Caki2 (cell line): ENCODE measurements at places on chromosomes 13 and 19. TPM values are rescaled to one million over a fixed set of nuclear protein-coding genes. Genes with fewer than 3 reads are reported as not detected.
A peak's percentile ranks its signal among the peaks of the same experiment; 100 is the strongest.

DNA sequence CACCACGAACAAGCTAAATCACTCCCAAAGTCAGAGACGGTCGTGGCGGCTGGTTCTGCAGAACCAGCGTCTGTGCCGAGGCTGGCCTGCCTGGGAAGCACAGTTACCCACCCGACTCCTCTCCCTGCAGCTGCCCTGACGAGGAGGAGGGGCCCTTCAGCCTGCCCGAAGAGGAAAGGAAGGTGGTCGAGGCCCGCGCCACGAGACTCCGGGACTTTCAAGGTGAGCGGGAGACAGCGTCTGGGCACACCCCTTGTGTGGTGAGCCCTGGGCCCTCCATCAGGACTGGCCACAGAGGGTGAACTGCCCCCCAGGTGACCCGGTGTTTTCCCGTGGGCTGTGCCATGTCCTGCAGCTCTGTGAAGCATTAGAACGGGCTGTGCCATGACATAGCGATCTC is 29.1 kb downstream of the PEX11G start:
- no peak for DNase-seq

DNA sequence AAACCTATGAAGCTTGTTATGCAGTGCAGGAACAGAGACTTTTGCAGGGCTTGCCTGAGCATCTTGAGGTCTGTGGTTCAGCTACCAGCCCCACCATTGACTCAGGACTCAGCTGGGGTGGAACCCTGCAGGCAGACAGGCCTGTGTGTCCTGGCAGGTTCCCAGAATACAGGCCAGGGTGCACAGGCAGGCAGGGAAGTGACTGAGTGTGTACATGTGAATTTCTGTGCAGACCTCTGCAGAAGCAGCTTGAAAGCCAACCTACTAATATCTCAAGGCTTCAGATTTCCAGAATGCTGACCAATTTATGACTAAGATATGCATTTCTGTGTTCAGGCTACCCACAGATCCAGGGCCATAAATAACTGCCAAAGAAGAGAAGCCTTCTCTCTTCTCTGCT is 254.4 kb downstream of the DLEU7 start:
- DNase-seq = peak; percentile 12

- no peak for DNase-seq
Measured at GRCh38 chr13:112052213-112052612, 14.7 kb upstream of the SOX1 start.

DNA sequence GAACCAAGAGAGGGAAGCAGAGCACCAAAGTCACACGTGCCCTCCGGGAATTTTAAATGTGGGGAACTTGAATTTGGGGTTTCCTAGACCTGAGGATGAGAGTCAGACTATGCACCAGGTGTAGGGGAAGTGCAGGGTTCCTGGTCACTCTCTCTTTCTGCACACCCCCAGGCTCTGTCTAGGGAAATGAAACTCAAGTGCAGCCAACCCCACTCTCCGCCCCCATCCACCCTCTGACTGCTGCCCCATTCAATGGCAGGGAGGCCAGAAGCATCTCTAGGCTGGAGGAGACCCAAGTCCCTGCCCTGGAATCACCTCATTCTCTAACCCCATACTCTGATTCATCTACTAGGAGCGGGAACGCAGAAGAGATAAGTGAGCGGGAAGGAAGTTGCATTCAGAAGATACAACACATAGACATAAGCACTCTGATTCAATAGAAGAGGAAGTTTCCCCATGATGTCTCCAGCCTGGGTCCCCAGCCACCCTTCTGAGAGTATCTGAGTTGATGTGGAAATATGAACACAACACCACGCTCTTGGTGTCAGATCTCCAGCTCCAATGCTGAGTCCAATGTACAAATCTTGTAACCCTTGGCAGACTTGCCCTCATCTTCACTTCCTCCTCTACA is 4.7 kb upstream of the SIGLEC14 start:
- DNase-seq = no peak

Gene LRRC63
- total RNA-seq = not detected in 2 replicates

Gene RYR1
- total RNA-seq = under 0.01 TPM in 1 of 2 replicates, not detected in the other

Gene KLK2
- not detected in 2 replicates for total RNA-seq
